CD8-positive, alpha-beta T cell (primary cell): ENCODE measurements at places on chromosomes 6 and 20.

GRCh38 chr6:37602346-37602745, 95.3 kb downstream of the MDGA1 start:
- DNase-seq = no peak

GRCh38 chr20:59648466-59649070, 44.2 kb downstream of the PHACTR3 start:
- no peak for DNase-seq

- DNase-seq = no peak
These were observed 62.2 kb downstream of the ZDHHC14 start for GRCh38 chr6:157443066-157443800.

- DNase-seq = no peak
These were observed 43.6 kb upstream of the NKX2-2 start for GRCh38 chr20:21557241-21558020.
